ENCODE measurements at places on chromosomes 1 and 21.

DNA sequence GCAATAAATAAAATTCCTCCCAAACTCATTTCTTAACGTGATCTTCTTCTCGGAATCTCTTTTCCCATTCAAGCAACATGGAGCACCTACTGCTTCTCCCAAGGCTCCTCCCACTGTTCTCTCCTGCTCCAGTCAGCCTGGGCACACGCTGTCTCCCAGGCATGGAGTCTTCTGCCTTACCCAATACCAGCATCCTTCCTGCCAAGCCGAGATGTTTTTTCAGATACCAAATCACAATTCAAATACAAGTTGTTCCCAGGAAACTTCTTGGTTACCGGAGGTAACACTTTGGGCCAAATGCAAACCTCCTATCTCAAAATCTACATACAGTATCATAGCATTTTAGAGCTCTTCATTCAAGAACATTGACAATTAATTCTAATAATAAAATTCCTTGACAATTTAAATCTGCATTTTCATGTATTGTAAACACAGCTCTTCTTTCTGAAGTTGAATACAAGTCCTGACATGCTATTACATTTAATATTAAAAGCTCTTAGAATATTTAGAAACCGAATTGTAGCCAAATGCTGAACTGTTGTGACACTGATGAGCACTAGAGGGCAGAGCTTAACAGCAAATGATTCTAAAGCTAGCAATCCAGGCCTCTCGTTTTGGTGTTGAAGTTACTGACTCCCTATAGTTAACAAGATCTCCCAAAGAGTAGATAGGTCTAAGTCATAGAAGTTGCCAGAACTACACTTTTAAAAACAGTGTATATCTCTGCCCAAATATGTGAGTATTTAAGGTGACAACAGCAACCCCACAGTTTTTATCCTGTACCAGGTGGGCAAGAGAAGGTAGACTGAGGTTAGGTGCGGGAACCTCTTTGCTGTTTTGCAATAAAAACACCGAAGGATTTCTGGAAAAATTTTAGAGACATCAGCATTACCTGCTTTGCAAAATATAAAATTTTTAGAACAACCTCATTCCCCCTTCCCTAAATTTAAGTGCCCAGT, 52.3 kb downstream of the BCAR3 start:
- DNase-seq = peak; percentile 56

GRCh38 chr1:152697701-152698600, at the start of gene LCE2A:
Gene LCE2A (plus strand): TSS chr1:152698345. CDS start chr1:152698902, 557 bp downstream.
- no peak for DNase-seq

- no peak for DNase-seq
Observed at GRCh38 chr1:56139836-56140235, 439.5 kb downstream of the PLPP3 start.

- no peak for DNase-seq
Observed at GRCh38 chr1:7667159-7667558, 103.9 kb upstream of the VAMP3 start.

GRCh38 chr1:204102739-204103430, 30.0 kb downstream of the SOX13 start:
- DNase-seq = no peak

DNA sequence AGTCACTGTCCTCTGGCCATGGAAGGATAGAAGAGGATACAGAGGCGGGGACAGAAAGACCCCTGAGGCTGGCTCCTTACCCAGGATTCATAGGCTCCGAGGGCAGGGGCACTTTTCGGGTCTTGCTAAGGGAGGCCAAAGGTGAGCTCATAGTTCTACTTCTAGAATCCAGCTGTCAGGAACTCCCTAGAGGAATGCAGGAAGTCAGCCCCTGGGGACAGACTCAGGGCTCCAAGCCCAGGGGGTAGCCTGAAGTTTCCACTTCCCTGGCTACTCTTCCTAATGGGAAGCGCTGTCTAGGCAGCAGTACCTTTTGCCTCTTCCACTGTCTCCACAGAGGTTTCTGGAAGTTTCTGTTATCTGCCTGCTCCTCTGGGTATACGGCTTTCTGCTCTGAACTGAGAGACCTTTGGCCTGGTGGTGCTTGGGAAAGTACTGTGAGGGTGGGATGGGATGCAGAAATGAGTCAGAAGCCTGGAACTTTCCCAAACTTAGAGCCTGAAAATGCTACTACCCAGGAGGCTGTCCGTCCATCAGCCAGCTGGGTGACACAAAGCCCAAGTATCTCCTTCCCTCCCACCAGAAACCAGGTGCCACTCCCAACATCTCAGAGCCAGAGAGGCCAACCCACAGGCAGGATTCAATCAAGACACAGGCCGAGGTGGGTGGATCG, 3.6 kb downstream of the UBXN11 start:
- no peak for DNase-seq

All from activated naive CD4-positive, alpha-beta T cell treated with anti-CD3 and anti-CD28 coated beads, Interleukin-2, amount 10 ng/mL, durations not matched to agents 7 days and 5 days (primary cell).